ENCODE measurements at places on chromosomes 3 and 15.

DNA sequence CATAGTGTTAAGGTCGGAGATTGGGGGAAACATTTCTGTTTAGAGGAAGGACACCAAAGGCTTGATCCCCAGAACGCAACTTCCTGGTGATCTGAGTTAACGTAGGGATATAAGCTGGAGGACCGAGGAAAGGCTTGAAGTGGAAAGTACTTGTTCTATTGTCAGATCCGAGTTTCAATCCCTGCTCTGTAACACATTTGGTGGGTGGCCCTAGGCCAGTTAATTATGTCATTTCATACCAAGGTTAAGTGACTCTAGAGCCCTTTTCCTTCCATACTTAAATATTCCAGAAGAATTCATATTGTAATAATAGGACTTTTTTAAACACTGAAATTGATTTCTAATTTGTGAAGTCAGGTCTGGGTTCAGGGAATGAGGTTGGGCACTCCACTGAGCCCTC is 80.9 kb downstream of the RPLP1 start:
- DNase-seq: no peak

GRCh38 chr3:24192469-24193056 is 247.5 kb downstream of the NR1D2 start:
- DNase-seq: no peak

DNA sequence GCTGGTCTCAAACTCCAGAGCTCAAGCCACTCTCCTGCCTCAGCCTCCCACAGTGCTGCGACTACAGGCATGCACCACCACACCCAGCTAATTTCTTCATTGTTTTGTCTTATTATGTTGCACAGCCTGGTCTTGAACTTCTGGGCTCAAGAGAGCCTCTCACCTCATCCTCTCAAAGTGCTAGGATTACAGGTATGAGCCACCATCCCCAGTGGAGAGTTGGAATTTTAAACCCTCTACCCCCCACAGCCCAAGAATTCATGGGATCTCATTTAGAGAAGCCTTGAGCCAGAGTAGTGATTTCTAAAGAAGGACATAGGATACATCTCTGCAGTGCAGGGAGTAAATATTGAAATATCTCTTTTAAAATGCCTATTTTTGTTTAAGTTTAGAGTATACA is 221.1 kb downstream of the CACNA2D3 start:
- DNase-seq: no peak

- DNase-seq: no peak
Observed at GRCh38 chr3:172892158-172892557, 141.6 kb downstream of the ECT2 start.

DNA sequence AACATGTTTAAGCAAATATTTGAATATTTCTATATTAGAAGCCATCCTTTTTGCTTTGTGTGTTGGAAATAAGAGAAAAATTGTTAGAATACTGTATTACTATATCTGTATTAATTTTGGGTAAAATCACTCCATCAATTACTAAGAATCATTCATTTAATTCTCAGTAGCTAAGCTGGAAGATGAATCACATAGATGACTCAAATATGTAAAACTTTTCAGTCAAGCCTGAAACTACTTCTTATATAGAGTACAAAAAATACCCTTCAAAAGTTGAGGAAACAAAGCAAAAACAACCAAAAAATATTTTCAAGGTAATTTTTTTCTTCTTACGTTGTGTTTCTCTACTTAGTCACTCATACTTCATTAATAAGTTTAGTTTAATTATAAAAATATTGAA is 205.7 kb upstream of the ROBO1 start:
- DNase-seq: no peak

- DNase-seq: no peak
Observed at GRCh38 chr3:48738926-48739616, 22.1 kb upstream of the IP6K2 start.

DNA sequence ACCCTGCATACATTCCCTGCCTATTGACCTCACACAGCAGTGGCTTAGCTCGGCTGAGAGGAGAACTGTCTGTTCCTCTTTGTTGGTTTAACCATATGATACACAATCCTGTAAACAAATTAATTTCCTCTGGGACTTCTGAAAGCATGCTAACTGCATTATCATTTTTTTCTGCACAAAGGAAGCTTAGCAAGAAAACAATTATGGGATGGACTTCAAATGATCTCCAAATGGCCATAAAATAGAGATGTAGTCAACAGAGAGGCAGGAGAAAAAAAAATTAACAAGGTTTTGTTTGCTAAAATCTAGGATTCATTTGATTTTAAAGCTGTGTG is 14.4 kb upstream of the TMC3 start:
- no peak for DNase-seq

GRCh38 chr15:59420108-59420507 is 17.9 kb upstream of the FAM81A start:
- DNase-seq: no peak

DNA sequence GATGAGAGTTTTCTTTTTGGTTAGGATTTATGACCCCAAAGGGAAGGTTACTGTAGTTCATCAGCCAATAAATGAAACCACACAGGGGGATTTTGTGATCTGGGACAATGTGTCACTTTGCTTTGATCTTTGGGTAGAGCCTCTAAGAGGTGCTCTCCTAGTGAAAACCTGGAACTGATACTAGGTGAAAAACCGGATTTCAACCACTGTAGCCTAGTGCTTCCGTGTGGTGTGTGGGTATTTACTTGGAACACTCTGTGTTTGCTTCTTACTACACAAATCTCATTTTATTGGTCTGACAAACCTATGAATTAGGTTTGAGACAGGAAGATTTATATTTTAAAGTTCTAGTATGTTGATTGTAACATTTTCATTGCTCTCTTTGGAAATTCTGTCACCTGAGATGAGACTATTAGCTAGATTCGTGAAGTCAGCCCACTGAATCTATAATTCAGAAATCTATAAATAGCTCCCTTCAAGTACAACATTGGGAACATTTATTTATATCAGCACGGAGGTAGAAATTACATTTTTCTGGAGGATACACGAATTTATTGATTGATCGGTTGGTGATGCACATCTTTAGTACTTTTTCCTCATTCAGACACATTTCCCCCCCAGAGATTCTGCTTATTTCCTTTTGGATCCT is 119.8 kb downstream of the AKAP13 start:
- DNase-seq: no peak

GRCh38 chr3:75089841-75090240 is 475.4 kb upstream of the CNTN3 start:
- DNase-seq: no peak

GRCh38 chr15:68224546-68225250 is 4.8 kb downstream of the CLN6 start:
- DNase-seq: no peak

DNA sequence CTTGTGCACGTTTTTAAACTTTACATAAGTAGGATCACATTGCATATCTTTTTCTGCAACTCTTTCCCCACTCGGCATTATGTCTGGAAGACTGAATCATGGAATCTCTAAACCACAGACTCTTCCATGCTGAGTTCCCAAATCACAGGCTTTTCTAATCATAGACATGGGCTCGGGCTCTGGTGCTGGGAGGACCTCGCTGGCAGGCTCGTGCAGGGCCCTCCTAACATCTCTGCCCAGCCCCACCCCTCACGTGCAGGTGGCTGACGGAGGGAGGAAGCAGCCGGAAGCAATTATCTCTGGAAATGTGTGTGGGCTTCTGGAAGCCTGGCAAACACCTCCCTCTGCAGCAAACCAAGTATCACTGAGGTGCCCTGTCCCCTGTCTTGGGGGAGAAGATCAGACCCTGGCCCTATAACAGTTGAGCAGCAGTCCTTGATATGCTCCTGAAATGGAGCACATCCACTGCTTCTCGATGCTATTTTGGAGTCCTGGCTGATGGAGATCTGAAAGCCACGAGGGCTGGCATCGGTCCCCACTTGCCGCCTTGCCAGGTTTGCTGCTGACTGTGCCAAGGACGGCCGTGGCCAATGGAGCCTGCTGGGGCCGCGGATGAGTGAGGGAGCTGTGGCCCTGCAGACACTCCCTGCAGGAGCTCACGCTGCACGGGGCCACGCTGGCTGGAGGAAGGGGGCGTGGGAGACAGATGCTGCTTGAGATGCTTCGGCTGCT is 4.4 kb upstream of the IQSEC1 start:
- peak; percentile 68 for DNase-seq

DNA sequence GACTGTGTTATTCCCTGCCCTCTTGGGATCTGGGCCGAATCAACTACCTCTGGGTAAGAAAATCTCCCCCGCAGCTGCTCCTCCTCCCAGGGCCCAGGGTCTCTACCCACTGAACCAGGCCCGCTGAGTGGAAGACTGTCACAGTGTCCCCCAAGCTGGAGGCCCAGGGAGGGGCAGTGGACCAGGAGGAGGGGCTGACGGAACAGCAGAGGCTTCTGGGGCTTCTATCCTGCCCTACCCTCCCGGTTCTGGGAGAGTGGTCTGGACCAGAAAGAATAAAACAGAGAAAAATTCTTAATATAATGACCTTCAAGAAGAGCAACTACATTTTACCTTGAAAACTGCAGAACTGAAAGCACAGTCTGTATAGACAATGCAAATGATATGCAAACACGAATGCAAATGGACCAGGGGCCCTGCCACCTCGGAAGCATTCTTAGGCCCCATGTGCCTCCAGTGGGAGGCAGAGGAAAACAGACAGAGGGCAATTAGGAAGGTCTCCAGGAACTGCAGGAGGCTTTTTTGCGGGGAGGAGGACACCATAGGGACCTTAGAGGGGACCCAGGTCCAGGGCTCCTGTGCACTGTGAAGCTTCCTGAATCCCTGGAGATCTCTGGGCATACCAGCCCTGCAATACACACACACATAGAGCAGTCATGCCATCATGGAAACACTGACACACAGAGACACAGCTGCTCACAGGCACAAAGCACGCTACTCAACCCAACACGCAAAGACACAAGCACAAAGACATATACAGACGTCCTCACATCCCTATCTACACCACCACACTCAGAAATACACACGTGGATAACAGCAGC is 12.3 kb downstream of the MEGF11 start:
- no peak for DNase-seq

DNA sequence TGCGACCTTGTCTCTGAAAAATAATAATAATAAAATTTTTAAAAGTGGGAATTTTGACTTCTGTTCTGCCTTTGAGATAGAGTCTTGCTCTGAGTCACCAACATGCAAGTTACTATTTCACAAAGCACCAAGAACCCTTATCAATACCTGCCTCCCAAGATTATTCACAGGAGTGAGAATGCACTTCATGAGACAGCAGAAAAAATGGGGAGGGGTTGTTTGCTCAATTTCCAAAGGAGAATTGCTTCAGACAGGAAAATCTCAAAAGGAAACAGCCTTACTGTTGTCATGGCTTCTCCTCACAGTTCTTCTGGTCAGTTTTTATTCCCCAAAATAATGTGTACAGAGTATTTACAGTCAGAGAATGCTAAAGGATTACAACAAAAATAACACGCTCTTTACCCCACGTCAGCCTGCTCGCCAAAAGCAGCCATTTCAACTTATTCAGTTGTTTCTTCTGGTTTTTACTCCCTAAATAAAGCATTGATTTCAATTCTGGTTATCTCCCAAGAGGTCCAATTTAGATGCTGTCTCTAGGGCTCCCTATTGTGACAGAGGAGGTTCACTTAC is 89.0 kb downstream of the PPCDC start:
- DNase-seq: no peak

- DNase-seq: no peak
Observed at GRCh38 chr15:58064980-58065444, 499 bp downstream of the ALDH1A2 start.
